ENCODE measurements at places on chromosomes 5 and 9.

- no peak for DNase-seq
These were observed 222.1 kb downstream of the HSPA4 start for GRCh38 chr5:133273661-133274596.

DNA sequence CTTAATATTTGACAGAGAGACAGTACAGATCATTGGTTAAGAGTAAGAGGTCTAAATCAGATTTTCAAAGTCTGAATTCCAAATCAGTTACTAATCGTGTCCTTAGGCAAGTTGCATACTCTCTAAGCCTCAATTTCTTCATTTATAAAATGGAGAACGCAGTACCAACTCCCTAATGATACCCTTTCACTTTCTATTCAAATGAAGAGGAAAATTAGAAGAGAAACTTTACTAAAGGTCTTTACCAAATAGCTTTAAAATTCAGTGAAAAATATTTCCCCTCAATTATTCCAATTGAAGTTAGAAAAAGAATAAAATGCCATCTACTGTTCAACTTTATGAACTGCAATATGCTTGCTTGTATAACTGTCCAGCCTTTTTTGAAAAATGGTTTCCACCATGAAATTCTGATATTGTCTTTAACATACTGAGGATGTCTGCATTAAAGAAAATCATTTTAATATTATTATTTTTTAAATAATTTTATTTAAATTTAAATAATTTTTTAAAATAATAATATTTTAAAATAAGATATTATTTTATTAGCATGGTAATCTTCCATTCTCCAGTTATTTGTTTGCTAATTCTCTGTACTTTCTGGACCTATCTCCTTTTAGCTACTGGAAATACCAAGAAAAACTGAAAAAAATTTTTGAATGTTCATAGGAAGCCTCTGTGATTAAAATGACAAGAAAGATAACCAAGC, 36.0 kb downstream of the POC5 start:
- DNase-seq: peak; percentile 23

DNA sequence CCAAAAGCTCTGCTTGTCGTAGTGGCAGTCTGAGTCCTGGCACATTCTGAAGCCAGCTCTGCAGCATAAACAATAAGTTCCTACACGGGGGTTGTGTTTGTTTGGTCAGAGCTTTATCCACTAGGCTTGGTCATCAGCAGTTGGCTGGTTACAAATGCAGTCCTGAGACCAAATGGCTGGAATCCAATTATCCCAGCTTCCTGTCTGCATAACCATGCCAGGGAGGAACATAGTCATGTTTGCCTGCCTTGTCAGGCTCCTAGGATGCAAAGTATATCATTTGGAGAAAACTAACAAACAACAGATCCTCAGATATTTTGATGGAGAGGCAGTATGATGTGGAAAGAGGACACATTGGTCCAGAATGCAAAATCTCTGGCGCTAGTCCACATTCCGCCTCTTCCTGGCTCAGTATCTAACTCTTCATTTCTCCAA, 85.8 kb downstream of the FBXO38 start:
- DNase-seq: no peak

DNA sequence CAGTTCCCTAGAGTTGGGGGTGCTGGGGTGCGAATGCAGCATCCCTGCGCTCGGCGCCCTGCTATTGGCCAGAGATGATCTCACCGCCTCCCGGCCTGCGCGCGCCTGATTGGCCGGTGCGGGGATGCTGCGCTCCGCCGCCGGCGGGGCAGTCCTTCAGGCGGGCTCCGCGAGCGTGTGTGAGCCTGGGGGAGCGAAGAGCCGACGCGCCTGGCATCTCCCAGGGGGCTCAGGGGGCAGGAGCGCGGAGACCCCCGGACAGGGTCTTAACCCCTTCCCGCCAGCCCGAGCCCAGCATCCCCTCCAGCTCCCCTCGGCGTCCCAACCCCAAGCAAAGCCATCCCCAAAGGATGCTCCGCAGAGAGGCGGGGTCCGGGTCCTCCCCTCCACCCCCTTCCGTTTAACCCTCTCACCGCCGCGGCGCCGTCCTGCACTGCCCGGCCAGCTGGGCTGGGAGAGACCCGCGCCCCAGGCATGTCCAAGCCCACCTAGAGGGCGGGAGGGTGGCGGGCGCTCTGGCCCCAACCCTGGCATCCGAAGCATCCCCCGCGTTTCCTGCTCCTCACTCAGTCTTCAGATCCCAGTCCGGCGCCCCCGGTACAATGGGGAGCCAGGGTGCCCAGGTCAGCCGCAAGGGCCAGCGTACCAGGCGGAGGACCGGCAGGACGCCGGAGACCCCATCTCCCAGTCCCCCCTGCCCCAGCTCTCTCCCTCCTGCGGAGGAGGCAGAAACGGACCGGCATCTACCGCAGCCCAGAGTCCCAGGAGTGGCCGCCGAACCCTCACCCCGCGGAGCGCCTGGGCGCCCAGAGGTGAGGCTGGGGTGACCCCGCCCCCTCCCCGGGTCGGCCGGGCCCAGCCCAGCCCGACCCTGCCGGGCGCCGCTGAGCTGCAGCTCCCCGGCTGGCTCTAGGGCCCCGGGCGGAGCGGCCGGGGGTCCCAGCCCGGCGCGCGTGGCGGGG, 19.3 kb upstream of the TOR2A start:
- DNase-seq: peak; percentile 30

DNA sequence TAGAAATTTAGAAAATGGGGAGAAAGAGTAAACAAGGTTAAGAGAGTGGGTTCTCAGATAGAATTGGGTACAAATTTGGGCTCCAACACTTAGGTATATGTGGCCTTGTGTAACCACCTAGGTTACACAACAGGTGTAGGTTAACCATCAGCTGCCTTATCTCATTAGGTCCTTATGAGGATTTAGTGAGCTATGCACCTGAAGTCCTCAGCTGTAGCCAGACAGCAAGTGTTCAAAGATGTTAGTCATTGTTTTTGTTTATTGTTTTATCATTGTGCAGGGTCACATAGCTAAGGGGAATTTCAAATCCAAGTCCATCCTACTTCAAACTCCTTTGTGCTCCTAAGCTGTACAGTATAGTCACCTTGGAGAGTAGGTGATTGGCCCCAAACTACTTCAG, 970 bp upstream of the TRIM32 start:
- no peak for DNase-seq

DNA sequence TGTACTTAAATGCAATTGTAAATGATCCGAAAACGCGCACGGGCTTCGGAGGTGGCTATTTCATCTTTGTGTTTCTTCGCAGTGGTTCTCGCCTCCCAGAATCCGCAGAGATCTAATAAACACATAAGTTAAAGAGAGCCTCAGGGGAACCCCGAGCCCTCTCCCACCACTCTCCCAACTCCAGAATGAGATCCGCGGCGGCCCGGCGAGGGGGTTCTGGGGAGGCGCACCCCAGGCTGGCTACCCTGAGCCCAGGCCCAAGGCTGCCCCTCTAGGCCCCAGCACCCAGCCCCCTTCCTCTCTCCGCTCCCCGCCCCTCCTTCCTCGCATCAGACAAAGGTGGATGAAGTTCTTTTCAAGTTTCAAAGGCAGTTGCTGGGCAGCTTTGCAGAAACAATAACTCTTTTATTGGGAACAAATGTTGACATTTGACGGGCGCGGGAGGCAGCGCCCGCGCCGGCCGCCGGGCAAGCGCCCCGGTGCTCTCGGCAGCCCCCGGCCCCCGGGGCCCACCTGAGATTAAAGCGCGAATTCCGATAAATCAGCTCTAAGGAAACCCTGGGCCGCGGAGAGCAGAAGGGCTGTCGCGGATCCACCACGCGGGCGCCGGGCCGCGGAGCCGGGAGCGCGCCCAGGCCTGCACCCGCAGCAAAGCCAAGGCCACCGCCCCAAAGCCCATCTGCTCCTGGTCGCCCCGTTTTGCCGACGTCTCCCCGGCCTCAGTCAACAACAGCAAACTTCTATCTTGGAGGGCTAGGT, 8.4 kb downstream of the IRX2 start:
- DNase-seq: no peak

- DNase-seq: no peak
These were observed 21.2 kb downstream of the COL15A1 start for GRCh38 chr9:98964911-98965336.

DNA sequence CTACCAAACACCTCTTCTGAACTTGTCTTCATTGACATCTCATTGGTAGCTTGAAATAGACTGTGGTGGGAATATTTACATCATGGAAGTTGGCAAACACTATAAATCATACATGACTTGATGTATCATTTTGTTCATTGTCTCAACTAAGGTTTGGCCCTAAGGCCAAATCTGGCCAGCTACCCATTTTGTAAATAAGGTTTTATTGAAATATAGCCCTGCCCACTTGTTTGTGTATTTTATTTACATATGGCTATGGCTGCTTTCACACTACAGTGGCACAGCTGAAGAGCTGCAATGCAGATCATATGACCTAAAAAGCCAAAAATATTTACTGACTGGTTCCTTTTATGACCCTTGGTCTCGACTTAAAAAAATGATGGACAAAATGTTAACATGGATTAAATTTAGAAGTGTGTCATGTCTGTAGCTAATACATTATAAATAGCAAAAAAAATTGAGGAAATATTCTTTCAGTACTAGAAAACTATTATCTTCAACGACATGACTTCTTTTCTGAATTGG, 22.1 kb downstream of the FAM240B start:
- DNase-seq: no peak

GRCh38 chr5:89883967-89884366, 525.6 kb downstream of the CETN3 start:
- no peak for DNase-seq

DNA sequence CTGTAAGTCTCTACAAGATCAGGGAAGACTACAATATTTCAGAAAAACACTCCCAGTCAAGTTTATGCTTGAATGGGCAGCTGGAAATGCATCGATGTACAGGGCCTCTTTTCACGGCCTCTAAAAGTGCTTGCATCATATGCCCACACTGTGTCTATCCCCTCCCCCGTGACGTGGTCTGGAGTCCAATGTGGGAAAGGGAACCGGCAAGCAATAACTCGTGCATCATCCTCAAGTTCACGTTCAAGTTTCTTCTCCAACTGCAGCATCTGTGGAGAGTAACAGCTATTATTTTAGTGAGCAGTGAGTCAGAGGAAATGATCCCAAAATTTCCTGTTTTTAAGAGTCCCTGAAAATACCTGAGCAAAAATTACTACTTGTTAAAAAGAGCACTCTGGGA, 22.3 kb downstream of the ATPSCKMT start:
- DNase-seq: no peak

Measured in NCI-H146 (cell line).